ENCODE measurements at places on chromosomes 12 and 14.
A peak's percentile ranks its signal among the peaks of the same experiment; 100 is the strongest.

DNA sequence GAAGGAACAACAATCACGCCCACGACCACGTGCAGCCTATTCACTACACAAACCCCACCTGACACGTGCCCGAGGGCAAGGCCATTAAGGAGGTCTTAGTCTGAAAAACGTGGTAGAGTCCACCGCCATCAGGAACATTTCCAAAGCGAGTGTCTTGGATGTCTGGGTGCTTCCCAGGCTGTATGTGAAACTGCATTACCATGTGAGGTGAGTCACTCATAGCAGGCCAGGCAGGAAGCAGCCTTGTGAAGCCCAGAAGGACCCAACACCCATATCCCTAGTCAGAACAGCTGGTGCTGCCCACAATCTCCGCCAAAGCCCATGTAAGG is 3.3 kb upstream of the KRT79 start:
- DNase-seq: peak; percentile 82

GRCh38 chr12:122471324-122472226 is 29.2 kb downstream of the ZCCHC8 start:
- peak; percentile 78 for DNase-seq

DNA sequence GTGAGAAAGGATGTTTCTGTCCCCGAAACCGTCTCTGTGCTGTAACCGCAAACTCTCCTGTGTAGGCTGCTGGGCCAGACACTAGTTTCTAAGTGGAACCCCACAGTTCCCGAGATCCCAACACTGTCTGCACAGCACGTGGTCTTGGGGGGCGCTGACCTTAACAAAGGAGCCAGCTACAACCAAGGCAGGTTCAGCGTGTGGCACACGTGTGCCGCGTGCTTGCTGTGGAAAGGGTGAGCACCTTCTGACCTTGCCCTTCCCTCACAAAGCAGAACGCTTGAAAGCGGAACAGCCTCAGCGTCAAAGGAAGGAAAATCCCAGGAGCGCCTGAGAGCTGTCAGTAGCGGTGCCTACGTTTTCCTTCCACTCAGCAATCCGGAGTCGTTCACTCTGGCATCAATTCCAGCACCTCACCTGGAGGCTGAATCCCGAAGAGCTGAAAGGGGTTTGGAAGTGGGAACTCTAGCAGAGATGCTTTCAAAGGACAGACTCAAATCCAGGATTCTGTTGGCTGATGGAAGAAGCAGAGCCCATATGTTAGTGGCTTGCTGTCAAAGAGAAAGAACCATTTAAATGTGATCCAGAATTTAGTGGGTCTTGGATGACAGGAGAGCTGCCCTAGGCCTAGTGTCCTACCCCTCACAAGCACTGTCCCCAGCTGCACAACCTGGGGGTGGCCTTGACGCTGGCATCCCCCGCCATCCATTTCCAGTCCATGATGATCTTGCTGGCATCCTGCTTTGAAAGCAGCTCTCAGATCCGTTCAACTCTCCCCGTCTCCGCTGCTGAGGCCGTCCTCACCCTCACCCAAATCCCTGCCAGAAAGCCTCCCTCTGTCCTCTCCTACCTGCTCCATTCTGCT is 27.1 kb downstream of the CCDC92 start:
- DNase-seq: no peak

GRCh38 chr12:108369736-108370396 is 30.8 kb upstream of the CMKLR1 start:
- no peak for DNase-seq

DNA sequence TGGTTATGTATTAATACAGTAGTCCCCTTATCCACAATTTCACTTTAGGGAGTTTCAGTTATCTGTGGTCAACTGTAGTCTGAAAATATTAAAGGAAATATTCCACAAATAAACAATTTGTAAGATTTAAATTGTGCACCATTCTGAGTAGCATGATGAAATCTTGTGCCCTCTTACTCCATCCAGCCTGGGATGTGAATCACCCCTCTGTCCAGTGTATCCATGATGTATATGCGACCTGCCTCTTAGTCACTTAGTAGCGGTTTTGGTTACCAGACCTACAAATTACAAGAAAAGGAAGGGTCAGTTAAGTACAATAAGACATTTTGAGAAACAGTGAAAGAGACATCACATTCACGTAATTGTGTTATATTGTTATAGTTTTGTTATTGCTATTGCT is 39.9 kb upstream of the MDGA2 start:
- no peak for DNase-seq

GRCh38 chr14:95339301-95339865 is 19.7 kb upstream of the CLMN start:
- DNase-seq: no peak

DNA sequence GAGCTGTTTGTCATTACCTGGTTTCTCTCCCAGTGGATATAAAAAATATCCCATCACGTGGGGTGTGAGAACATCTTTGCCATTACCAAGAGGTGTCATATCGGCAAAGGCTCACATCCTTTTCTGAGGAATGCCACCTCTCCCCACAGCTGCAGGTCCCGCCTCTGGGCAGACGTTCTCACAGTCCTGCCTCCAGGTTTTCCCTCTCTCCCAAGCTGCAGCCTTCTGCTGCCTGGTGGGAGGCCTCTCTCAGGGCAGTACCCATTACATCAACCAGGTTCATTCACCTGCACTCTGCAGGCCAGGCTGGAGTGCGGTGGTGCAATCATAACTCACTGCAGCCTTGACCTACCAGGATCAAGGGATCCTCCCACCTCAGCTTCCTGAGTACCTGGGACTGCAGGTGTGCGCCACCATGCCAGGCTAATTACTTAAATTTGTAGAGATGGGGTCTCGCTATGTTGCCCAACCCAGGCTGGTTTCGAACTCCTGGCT is 15.0 kb upstream of the TMEM119 start:
- no peak for DNase-seq

- DNase-seq: no peak
Measured at GRCh38 chr12:77357655-77358054, 292.3 kb upstream of the E2F7 start.

DNA sequence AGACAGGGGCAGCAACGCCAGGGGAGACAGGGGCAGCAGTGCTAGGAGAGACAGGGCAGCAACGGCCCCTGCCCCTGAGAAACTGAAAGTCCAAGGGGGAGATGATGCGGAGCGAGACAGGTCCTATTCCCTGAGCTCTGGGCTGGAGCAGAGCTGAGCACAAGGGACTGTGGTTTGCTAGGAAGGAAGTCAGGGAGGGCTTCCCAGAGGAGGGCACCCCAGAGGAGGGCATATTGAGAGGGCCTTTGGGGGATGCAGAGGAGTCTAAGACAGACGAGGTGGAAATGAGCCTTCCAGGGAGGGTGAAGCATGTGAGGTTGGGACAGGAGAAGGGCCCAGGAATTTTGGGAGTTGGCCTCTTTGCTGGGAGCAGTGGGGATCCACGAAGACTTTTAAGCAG is 52.1 kb upstream of the BEGAIN start:
- DNase-seq: no peak

DNA sequence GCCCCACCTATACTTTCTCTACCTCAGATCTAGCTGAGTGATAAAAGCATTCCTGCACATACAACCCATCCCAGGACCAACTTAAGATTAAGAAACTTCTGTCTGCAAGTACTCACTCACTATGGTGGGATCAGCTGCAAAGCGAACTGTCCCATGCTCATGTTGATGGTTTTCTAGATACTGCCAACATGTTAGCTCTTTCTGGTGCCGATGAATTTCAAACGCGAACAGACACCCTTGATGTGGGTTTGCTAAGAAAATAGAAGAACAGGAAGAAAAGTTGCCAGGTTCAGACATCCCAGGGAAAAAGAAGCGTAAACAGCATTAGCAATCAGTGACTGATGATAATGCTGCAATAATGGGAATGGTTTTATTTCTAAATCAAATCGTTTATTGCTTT is 1.5 kb upstream of the SLC39A2 start:
- no peak for DNase-seq

DNA sequence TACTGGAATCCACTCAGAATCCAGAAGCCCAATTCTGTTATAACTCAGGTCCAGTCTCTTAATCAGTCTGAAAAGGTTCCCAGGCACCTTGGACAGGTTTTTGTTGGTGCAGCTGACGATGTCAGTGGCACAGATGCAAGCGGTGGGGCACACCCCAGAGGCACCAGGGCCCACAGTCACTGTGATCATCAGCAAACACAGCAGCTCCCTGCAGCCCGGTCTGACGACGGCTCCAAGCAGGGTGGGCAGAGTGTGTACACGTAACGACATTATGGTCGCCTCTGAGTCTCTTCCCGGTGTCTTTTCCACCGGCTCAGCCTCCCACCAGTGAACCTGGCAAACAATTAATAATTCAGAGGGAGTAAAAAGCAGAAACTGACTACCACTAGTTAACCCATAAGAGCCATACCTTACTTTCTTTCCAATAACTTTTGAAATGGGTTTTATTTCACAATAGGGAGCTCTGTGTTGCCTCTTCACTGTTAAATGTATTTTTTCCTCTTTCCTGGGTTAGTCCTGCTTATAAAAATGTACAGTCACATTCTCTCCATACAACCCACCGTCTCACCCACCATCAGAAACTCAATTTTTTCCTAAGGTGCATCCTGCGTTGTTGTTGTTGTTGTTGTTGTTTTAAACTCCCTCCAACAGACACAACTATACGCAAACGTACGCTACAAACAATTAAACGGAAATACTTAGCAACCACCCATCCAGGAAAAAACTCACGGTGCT is 521 bp upstream of the PCED1B start:
- peak; percentile 64 for DNase-seq

DNA sequence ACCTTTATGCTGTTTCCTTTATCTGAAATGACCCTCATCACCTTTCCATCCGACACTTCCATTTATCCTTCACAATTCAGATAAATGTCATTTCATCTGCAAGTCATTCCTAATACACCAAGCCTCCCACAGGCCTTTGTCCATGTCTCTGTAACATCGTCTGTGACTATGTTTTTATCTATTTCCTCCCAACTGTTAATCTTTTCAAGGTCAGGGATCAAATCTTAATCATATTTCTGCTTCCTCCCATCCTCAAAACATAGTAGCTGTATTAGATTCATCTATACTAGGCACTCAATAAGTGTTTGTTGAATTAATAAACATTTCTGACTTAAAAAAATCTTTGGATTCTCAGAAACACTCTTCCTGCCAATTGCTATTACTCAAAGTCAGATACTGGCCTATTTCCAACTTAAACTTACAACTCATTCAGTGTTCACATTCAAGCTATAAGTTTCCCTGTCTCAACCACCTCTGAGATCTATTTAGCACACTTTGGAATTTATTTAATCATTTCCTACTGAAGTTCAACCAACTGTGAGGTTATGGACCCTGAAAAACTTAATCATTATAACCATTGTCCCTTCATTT is 100.2 kb upstream of the ALX1 start:
- no peak for DNase-seq

GRCh38 chr12:120368789-120369602 is at the start of gene MSI1:
Gene MSI1, minus strand, starts transcription at chr12:120369164. Its CDS starts 73 bp downstream, at chr12:120369091.
- DNase-seq: no peak

- DNase-seq: no peak
Measured at GRCh38 chr12:109596418-109597244, 23.0 kb downstream of the MVK start.

DNA sequence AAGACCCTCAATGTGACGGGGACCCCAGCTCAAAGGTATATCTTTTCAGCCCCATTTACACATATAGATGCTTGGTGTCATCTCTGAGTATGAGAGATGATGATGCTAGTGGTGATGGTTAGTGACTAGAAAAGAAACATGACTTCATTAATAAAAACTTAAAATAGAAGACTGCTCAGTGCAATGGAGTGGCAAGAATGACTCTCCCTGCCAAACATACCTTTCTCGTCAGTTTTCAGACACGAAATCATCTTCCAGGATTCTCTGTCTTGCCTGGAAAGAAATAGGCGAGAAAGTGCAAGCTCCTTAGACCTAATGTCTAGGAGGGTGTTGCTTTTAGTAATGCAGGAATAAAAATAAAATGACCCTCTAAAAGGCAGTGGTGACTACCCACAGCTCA is 71.7 kb downstream of the TPH2 start:
- peak; percentile 81 for DNase-seq

DNA sequence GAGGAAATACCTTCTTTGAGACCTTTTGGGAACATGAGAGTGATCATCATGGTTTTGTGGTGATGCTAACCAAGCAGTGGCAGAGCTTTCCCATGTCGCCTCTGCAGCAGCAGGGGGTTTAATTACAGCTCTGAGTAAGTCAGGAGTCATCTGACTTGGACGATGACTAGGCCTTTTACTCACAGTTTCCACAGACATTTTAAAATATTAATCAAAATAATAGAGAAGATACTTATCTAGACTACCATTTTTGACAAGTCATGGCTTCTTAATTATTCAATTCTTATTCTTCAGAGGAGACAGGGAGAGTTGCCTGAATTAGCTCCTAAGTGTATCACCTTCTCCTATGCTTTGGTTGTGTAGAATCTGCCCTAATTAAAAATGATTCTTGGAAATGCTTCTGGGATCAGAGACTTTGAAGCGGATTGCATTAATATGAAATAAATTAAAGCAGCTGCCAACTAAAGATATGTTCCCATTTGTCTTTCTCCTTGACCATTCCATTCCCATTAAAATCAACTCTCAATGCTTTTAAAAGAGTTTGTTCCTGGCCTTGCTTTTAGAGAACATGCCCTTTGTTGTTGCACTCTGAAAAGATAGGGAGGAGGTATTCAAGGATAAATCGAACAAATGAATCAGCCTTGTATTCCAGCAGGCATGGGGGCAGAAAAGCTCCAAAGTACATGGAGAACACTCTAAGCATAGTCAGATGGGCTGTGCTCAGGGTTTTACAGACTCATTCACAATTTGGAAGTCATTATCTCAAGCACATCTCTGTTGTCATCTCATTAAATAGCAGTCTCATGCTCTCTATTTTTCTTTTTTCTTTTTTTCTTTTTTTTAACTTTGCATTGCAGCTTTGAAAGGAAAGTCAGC is 7.7 kb upstream of the IFNG-AS1 start:
- DNase-seq: peak; percentile 96

GRCh38 chr14:101736585-101736984 is 24.9 kb upstream of the PPP2R5C start:
- DNase-seq: no peak

- peak; percentile 75 for DNase-seq
Measured at GRCh38 chr12:3236345-3237187, 159.4 kb downstream of the TSPAN9 start.

- DNase-seq: no peak
Measured at GRCh38 chr14:106728611-106729010, 1202.2 kb downstream of the TMEM121 start.

DNA sequence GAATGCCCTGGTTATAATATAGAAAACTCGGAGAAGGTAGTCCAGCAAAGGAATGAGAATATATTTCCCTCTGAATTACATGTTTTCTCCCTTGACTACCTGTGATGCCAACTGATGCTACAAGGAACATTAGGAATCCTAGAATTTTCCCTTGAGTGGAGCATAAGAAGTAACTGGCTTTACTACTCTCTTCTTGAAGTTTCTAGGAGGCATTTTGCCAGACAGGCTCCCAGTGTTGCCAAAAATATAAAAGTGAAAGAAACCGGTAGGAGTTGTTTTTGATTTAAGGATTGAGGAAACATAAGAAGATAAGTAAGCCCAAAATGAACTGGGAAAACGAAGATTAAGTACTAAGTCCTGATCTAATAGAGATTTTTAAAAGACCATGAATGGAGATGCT is 693.4 kb downstream of the NOVA1 start:
- DNase-seq: no peak

DNA sequence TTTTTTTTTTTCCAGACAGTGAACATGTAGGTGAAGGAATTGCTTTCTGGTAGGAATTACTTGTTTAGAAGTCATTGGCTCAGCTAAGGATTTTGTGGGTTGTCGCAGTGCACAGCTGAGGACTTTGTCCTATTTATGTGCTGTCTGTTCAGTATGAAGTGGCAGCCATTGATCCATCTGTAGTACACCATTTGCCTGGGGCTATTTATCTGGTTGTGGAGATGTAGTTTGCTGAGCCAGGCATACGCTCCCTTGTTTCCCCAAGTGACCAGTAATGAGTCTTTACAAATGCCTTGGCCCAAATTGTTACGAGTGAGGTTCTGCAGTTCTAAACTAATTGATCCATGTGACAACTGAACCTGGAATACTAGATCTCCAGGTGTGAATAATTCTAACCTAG is 140.1 kb downstream of the NRXN3 start:
- no peak for DNase-seq

All from EH (cell line).